ENCODE measurements at places on chromosomes 7 and 10.

DNA sequence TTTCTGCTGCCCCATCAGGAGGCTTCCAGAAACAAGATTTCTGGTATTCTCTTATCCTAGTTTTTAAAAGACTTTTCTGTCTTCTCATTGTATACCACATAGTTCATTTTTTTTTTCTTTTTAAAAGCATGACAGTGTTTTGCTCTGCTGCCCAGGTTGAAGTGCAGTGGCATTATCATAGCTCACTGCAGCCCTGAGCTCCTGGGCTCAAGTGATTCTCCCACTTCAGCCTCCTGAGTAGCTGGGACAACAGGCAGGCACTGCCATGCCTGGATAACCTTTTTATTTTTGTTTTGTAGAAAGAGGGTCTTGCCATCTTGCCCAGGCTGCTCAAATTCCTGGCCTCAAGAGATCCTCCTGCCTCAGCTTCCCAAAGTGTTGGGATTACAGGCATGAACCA is 757.6 kb downstream of the MAGI2 start:
- no peak for DNase-seq

GRCh38 chr7:114084472-114085312 is 165.9 kb upstream of the PPP1R3A start:
- peak; percentile 5 for DNase-seq

DNA sequence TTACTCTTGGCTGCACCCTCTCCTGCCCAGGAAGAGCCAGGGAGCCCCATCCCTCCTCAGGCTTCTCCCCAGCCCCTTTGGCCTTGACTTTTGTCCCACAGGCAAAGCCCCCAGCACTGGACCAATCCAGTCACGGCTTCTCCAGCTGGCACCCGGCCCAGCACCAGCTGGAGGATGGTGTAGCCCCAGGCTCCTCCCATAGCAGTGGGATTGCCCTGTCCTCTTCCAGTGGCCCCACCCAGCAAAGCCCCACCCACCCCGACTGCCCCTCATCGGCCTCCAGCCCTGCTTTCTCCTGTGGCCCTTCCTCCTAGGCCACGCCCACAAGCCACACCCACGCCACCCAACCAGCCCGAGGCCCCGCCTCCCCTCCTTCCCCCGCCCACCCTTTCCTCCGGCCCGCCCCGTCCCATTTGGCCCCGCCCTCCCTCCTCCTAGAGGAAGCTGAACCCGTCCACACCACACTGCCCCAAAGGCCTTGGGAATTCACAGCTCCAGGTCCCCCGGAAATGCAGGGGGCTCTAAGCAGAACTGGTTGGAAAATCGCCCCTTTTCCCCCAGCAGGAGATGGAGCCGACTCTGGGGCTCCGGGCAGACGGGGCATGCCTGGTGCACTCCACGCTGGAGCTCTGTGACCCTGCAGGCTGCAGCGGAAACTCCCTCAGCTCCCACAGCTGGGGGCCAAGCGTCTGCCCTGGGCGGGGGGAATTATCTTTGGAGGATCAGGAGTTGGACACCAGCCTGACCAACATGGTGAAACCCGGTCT is 25.2 kb downstream of the GET4 start:
- DNase-seq = peak; percentile 99

DNA sequence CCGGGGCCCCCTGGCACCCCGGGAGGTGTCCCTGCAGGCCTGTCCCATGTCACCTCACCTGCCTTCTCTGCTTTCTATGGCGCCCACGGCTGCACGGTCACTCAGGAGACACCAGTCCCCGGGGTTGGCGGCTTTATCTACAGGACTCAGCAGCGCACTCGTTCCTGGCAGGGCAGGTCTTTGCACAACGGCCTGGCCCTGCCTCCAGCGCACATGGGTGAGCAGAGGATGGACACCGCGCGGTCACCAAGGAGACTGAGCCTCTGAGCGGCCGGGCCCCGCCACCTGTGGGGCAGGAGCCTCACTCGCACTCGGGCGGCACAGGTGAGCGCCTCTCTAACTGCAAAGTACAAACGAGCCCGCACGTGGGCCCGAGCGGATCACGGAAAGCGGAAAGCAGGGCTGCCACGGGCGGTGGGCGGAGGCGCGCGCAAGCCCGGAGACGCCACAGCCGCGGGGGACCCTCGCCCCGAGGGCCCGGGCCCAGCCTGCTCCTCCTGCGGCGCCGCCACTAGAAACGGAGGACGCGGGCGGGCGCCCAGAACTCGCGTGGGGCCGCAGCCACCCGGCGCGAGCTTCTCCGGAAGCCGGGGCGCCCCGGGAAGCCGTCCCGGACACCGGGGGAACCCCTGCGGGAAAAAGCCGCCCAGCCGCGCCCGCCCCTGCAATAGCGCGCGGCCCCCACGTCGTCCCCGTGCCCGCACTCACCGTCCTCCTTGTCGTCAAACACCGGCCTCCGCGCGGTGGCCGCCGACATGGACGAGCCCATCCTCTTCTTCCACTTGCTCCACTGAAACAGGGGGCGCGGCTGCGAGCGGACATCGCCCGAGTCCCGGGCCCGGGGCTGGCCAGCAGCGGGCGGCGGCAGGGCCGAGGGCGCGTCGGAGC is 642 bp downstream of the STK32C start:
- peak; percentile 29 for DNase-seq

GRCh38 chr7:57415326-57415725 is 34.7 kb upstream of the ZNF716 start:
- DNase-seq = no peak

GRCh38 chr7:44327981-44328380 is 2.6 kb upstream of the CAMK2B start:
- DNase-seq = no peak

DNA sequence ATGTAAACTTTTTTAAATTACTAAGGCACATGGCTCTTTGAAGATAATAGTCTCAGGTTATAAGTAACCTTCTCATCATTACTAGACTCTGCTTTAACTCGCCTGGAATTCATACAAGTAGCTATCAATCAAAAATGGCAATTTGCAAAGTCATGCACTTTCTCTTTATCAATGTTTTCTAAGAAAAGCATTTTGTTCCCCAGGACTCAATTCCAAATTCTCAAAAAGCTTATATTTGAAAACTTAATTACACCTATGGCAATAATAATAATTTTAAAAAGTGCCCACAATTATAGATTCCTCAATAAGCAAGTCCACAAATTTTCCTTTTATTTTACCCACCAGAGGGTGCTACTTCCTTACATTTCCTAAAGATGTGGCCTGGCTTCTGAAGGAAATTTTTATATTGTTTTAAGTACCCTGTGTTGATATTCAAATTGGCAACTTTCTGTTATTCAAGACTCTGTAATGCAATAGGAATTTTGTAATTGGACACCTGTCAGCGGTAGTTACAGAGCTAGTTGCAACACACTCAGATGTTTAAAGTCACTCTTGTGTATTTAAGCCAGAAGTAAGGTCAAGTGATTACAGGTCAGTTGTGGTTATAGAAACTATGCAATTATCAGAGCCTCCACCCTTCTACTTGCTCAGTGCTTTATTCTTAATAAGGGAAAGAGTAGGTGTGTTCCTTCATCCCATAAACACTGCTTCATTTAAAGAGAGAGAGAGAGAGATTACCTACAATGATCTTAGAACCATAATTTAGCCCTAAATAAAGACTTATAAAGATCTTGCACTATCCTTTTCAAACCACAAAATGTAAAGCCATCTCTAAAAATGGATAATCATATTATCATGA is 47.1 kb upstream of the HYAL4 start:
- DNase-seq = peak; percentile 75

- DNase-seq = no peak
These were observed 738.6 kb upstream of the LRRTM3 start for GRCh38 chr10:66187053-66187733.

- no peak for DNase-seq
These were observed 603.2 kb downstream of the LRMDA start for GRCh38 chr10:76034353-76035205.

GRCh38 chr7:22429386-22429785 is 70.6 kb downstream of the STEAP1B start:
- peak; percentile 76 for DNase-seq

DNA sequence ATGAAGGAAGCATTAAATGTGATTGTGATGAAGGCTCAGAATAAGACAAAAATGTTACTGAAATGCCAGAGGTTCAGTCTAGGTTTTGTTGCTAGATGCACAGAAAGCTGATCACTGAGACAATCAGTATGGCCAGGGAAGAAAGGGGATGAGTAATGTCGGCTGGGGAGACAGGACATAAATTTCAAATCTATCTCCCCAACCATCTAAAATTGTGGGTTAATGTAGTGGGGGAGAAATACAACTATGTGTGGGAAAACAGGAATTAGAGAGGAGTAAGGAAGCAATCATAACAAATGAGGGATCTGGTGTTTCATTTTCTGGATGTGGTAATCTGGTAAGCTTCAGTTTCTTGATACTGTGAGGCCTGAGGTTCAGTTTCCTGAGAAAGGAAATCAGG is 1111.0 kb downstream of the XPNPEP1 start:
- no peak for DNase-seq

DNA sequence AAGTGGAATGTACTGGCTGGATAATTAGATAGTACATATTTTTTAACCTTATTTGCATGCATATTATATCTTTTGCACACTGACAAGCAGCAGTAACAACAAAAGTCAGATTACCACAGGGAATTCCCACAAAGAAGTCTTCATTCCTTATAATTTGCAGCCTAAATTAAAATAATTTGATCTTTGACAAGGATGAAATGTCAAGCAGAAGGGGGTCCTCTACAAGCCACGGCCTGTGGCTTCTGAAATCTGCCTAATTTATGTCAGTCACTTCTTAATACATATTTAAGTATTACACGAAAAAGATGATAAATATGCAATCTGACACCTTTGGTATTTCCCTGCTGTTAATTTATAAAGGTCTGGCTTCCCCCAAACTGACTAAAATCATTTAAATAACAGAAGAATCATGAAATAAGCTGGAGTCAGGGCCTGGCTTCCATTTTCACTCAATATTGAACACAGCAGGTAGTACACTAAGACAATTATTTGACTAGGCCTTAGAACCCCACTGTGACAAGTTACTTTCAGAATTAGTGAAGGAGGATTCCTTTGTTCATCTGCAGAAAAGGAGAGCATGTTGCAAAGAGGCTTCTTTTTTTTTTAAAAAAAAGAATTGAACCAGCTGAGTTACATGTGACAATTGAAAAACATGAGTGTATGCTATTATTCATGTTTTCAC is 351.1 kb upstream of the ETV1 start:
- no peak for DNase-seq

DNA sequence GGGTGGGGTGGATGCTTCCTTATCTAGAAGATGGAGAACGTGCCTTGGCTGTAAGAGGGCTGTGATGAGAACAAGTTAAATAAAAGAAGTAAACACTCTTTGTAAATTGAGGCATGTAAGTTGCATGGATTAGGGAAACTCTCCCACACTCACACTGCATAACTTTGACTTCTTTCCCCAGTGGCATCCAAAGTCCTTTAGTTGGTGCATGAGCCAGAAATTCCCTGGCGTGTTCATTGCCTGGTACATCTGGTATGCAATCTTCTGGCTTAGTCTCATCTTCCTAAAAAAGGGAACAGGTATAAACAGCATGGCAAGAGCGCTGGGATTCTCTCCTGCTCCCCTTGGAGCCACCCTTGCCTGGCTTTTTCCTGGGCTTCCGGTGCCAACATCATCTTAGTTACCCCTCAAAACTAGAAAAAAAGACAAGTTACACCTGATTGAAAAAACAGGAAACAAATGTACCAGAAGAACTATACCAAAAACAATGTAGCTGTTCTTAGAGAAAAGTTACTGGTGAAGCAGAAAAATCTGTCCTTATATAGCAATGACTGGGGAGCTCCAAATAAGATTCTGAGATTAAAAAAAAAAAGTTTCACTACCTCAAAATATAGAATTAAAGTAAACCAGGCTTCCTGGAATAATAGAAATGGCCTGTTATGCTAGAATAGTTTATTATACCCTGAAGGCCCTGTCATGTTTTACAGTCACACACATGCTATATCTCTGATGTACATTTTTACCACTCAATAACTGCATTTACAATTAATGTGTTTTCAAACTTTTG is 9.9 kb downstream of the RP9 start:
- DNase-seq = no peak

DNA sequence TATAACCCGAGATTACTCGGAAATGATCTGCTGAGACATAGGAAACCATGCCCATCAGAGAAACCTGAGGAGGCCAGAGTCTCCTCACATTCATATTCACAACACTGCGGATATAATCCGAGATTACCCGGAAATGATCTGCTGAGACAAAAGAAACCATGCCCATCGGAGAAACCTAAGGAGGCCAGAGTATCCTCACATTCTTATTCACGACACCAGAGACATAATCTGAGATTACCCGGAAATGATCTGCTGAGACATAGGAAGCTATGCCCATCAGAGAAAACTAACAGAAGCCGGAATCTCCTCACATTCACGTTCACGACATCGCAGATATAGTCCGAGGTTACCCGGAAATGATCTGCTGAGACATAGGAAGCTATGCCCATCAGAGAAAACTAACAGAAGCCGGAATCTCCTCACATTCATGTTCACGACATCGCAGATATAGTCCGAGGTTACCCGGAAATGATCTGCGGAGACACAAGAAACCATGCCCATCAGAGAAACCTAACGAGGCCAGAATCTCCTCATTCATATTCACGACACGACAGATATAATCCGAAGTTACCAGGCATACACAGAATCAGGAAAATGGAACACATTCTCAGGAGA is 422.3 kb upstream of the AKR1E2 start:
- DNase-seq = no peak

DNA sequence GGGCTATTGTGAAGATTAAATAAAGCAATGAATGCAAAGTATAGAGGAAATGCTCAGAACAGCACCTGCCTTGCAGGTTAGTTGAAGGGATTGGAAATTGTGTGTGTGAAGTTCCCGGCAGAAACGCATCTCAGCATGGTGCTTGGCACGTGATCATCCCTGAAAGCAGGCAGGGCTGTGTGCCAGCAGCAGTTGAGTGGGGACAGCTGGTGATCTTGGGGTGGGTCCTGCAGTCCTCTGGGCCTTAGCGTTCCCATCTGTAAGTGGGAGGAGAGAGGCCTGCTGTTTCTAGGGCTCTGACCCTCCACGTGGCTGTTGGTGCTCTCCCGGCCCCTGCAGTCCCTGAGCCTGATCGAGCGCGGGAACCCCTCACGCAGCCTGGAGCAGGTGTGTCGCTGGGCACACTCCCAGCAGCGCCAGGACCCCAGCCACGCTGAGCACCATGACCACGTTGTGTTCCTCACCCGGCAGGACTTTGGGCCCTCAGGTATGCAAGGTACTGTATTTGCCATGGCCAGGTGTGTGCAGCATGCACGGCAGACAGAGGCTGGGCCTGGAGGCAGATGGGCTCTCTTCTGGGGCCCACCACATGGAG is 55.3 kb downstream of the TBATA start:
- DNase-seq = no peak

- DNase-seq = no peak
These were observed 22.3 kb upstream of the ZEB1 start for GRCh38 chr10:31296754-31297153.

GRCh38 chr7:87223666-87224065 is 4.1 kb upstream of the TMEM243 start:
- peak; percentile 27 for DNase-seq

DNA sequence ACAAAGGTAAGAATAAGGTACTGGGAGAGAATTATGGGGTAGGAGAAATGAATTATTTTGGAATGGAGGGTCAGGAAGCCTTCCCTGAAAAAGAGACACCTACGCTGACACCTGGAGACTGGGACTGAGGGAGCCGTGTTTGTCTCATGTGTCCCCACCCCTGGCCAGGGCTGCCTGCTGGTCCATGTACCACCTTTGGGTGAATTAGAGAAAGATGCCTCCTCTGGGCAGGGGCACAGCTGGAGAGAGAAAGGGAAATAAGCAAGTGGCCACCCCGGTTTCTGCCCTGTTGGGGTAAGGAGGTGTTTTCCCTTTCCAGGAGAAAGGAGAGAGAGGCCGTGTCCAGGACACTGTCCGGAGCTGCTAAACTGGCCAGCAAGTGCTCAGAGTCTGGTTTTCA is 21.8 kb downstream of the UBTD1 start:
- no peak for DNase-seq
